ENCODE measurements at places on chromosomes 6 and 20.

DNA sequence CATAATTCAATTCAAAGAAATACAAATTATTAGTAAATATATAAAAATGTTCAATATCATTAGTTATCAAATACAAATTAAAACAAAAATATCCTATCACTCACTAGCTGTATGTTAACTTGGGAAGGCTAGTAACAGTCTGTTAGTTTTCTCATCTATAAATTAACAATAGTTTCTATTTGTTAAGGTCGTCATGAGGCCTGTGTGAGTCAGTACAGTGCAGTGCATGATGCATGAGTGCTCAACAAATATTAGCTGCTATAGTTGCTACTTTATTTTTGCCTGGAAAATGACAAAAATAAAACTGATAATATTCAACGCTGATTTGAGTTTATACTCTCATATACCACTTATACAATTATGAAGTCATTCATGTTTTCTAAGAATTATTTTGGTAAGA is 401.6 kb upstream of the RUNX2 start:
- DNase-seq = no peak

DNA sequence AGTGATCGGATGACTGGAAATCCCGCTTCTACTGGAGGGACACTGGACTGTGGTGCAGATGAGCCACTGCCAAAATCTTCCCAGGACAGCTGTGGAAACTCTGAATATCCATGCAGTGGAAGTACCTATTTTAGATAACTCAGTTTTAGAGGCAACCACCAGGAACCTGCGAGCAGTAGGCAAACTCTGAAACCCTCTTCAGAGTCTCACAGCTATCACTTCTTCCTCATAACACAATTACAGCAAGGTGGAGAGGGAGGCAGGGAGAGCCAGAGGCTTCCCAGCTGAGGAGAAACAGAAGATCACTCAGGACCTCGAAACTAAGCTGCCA is 322.8 kb upstream of the NT5E start:
- no peak for DNase-seq

DNA sequence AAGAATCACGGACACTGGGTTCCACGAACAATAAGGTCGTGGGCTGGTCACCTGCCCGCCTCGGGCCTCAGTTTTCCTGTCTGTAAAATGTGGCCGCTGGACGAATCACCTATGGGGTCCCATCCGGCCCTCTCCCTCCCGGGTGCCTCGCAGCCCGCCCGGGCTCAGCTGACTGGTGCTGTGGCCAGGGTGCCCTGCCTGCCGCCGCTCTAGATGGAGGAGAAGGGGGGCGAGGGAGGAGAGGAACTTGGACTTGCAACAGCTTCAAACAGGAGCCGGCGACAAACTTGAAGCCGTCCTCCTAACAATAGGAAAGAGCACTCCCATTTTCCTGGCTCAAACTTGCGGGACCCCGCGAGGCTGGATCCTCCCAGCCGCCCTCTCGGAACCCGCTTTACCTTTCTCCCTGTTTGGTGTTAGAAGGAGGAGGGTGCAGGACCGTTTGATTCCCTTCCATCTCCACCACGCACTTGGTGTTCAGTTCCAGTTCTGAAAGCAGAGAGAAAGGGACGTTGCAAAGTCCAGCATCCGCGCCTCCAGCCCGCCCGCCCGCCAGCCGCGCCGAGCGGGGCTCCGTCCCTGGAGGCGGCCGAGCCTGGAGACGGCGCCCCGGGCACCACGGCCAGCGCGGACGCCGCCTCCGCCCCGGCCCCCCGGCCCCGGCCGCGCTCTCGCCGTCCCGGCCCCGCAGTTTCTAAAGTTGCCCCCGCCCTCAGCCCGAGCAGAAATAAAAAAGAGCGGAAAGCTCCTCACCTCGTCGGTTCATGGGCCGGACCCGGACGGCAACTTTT is 584 bp downstream of the KIF13A start:
- peak; percentile 54 for DNase-seq

GRCh38 chr20:19112828-19113227 is 99.6 kb upstream of the SLC24A3 start:
- no peak for DNase-seq

- no peak for DNase-seq
These were observed 16.6 kb downstream of the LAMA2 start for GRCh38 chr6:128899341-128900050.

GRCh38 chr6:27407153-27407814 is 18.7 kb downstream of the ZNF391 start:
- no peak for DNase-seq

DNA sequence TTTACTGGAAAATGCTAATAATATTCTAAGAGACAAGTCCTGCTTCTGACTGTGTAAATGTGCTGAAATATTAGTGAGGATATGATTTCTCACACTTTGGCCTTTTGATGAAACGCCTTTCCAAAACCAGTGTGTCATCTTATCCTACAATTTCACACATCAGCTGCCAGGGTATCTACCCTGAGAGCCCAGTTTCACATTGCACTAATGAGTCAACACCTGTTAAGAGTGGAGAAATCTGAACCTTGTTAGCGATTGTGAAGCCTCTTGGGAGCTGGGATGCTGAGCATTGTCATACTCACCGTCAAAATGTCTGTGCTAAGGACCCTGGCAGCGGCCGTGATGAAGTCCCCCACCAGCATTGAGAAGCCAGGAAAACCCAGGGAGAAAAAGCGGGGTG is 166.0 kb downstream of the RALGAPA2 start:
- DNase-seq = no peak

DNA sequence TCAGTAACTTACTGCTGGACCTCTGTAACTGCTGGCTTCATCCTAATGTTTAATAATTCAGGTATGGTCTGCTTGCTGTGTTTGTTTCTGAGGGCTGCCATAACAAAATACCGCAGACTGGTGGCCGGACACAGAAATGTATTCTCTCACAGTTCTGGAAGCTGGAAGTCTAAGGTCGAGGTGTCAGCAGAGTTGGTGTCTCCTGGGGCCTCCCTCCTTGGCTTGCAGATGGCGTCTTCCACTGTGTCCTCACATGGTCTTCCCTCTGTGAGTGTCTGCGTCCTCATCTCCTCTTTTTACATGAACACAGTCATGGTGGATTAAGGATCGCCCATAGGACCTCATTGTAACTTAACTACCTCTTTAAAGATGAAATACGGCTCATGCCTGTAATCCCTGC is 389.7 kb upstream of the JARID2 start:
- DNase-seq = no peak

DNA sequence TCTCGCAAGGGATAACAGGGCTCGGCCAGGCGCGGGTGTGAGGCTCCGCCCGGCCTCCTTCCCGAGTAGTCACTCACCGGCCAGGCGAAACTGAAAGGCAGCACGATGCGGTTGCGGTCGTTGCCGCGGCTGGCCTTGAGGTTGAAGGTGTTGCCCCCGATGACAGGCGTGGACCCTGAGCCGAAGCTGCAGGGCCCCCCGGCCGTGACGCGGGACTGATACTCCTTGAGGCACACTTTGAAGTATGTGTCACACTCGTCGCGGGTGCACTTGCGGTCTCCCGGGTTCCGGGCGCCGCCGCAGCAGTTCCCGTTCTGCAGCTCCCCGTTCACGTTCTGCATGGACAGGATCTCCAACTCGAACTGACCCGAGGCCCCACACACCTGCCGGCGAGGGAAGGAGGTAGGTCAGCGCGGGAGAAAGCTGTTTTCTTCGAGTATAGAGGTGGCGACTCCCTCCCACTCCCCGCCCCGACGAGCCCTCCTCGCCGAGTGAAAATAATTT is 1.1 kb downstream of the JAG1 start:
- peak; percentile 51 for DNase-seq

- no peak for DNase-seq
These were observed 335.3 kb downstream of the CD83 start for GRCh38 chr6:14452567-14453527.

DNA sequence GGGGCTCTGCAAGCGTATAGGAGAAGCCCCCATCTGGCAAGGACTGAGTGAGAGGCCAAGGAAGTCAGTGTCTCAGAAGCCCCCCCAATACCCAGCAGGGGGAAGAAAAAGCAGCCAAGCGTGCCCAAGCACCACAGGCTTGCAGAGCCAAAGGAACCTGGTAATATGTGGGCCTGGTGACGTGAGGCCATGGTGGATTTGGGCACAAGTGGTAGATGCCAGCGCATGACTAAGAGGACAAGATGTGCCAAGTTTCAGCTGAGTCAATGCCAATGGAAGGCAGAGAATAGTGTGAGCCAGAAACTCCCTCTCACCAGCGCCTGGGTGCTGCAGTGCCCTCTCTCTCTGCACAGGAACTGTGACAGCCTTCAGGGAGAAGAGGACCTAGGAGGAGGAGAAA is 110.0 kb downstream of the QRSL1 start:
- DNase-seq = no peak

GRCh38 chr6:23403460-23403859 is 722.6 kb upstream of the NRSN1 start:
- DNase-seq = no peak

DNA sequence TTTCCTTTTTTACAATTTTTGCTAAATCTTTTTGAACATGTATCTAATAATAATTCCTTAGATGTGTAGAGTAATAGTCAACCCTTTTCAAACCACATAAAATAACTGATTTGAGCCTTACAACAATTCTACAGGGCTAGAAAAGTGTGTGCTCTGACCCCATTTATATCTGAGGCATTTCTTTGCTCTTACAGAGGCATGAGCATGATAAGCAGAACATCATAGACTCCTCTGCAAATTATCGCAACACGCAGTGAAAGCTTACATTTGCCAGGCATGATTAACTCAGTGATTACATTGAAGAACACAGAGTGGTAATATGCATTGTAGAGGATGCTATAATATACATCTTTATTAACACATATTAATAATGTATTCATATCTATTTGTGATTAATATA is 120.4 kb downstream of the SIM1 start:
- no peak for DNase-seq

GRCh38 chr20:17946572-17947473 is 21.8 kb downstream of the SNX5 start:
- DNase-seq = no peak

GRCh38 chr6:63403725-63404124 is 83.9 kb upstream of the LGSN start:
- DNase-seq = no peak
